Inflammatory macrophage (primary cell): ENCODE measurements at places on chromosomes 5 and 9.

DNA sequence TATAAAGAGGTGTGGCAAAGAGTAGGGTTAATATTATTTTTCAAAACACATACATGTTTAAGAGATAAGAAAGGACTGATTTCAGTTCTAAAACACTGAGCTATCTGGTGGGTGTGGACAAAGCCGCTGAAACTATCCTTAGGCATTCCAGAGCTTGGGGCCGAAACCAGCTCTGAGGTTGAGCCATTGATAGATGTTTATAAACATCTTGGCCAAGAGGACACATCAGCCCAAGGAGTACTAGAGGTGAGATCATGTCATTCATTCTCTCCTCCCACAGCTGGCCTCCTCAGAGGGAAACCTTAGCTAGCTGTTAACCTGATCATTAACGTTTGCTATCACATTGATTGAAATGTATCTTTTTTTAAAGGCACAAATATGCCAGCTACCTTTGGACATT, 89.9 kb downstream of the NLN start:
- DNase-seq: no peak

DNA sequence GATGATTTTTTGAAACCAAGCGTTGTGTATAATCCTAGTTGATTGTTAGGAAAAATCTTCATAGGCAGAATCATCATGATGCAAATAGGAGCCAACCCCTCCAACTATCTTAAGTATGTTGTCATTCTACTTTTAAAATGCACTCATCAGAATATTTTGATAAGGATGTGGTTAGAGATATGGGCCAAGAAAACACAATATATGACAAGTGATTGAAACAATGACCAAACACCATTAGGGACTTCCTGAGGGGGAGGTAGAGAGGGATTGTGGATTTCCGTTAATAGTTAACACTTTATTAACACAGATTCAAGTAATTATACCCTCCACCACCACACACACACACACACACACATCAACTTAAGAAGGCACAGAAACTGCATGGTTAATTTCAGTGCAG, 143.3 kb downstream of the ARSB start:
- DNase-seq: no peak

DNA sequence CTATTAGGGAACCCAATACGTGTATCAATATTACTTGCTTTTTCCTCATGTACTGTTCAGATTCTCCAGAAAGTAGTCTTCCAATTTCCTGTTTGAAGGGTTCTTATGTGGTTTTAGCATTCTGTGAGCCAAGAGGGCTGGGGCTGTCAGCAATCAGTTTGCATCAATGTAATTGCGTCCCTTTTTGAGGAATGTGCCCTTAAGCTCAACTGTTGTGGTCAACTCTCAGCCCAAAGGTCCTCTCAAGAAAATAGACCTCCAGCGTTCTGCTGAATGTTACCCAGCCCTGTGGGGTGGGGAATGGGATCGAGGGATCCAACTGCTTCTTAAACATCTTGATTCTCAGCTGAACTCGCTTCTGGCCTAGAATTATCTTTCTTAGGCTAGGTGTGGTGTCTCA, 43.8 kb upstream of the CDK20 start:
- no peak for DNase-seq

- no peak for DNase-seq
Observed at GRCh38 chr5:143800715-143801114, 11.2 kb upstream of the HMHB1 start.

DNA sequence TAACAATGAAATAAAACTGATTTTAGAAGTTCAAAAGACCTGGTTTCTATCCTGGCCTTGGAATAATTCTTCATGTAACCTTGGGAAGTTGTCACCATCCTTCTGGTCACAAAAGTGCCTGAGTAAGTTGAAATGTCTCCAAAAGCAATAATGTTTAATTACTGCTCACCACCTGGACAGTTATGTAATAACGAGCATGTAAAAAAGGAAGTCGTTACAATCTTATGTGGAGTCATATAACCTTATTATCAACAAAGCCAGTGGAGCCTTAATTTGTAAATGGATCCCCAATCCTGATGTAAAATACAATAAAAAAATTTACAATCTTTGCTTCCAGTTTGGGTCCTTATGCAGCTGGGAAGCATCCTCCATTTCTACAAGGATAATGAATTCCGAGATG, 64.2 kb upstream of the GPR151 start:
- DNase-seq: no peak

GRCh38 chr5:155015239-155015638, 1.7 kb downstream of the KIF4B start:
- no peak for DNase-seq

DNA sequence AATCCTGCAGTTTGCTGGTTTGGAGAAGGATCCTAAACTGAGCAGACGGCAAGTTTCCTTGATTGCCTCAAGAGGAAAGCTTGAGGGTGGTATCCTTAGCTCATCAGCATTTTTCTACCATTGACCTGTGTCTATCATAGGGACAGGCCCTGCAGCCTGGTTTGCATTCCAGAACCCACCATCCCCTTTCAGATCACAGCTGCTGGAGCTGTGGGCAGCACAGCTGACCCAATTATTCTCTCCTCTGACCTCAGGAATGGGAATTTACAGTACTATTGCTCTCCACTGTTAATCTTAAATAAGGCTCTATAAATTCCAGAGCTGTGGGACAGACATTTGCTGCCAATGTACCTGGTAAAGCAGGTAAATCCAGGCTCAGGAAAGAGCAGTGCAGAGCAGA, 163.0 kb downstream of the SPOCK1 start:
- no peak for DNase-seq

- no peak for DNase-seq
Observed at GRCh38 chr5:102863764-102864560, 108.9 kb downstream of the PAM start.

DNA sequence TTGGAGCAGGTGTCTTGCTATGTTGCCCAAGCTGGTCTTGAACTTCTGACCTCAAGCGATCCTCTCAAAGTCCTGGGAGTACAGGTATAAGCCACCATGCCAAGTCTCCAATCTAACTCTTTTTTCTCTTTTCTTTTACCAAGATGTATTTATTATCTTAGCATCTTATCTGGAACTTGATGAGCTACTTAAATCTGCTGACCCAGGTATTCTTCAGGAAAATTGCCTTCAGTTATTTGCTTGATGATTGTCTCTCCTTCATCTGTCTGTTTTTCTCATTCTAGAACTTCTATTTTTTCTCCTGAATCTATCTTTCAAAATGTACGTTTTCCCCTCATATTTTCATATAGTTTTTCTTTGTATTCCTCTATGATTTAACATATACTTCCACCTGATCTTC, 158.2 kb upstream of the DMAC1 start:
- no peak for DNase-seq

GRCh38 chr5:170087168-170087817, 18.4 kb upstream of the FOXI1 start:
- DNase-seq: no peak

DNA sequence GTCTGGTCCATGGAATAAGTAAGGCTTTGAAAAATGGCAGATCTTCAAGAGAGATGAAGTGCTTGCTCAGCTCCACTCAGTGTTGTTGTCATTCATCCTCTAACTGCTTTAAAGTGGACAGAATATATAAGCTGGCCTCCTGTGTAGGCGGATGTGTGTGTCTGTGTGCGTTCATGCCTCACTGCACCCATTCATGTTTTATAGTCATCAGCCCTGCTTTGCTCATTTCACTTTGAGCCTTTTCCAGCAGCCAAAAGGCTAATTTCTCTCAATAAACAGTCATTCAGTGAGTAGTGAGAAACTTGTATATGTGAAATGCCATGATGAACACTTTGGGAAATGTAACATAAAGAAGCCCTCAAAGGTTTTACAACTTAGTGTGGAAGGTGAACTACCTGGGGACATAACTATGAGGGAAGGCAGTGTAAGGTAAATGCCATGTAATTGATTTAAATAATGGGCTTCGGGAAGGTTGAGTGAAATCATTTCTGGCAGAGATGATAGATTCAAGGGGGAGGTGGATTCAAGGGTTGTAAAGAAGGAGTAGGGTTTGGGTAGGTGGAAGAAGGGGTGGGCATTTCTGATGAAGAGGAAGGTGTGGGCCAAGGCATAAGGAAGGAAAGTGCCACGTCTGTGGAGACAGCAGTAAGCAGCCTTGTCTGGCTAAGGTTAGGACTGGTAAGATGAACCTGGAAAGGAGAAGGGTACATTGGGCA, 15.7 kb downstream of the TTC23L start:
- DNase-seq: no peak
